ENCODE measurements at places on chromosomes 7 and 10.

- no peak for DNase-seq
Observed at GRCh38 chr7:4959306-4959705, 319 bp upstream of the MMD2 start.

GRCh38 chr10:111990734-111991133, 192.8 kb downstream of the GPAM start:
- no peak for DNase-seq

DNA sequence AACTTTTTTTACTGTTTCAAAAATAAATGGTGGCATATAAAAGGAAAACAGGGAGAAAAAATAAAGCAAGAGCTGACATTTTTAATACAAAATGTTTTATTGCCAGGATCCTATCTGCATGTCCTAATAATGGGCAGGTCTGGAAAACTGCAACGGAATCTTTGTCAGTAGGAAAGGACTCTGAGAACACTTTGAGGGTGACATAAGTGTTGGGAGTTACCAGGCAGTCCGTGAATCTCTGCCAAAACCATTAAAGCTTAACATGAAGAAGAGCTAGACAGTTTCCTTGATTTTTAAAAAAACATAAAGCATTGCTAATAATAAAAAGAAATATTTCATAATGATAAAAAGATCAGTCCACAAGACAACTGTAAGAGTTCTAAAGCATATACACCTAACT, 80.7 kb downstream of the AGMO start:
- DNase-seq = no peak

GRCh38 chr7:29765490-29765889, 40.8 kb upstream of the WIPF3 start:
- DNase-seq = no peak

DNA sequence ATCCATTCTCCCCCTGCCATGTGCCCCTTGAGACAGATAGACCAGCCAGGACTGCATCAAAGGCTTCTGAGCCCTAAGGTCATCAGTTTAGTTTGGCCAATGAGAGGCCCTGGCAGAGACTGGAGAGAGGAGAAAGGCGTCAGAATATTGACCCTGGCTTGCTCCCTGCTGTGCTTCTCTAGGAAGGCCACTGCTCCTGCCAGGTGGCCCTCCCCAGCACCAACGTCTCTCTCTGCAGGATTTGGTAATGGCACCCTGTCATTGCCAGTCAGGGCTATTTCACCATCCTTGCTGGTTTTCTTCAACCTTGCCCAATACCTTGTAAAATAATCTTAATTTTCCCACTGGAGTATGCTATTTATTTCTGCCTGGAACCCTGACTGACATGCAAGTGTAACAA, 38.8 kb upstream of the ZRANB1 start:
- DNase-seq = no peak

GRCh38 chr7:23350466-23350865, 51.3 kb downstream of the MALSU1 start:
- DNase-seq = no peak

DNA sequence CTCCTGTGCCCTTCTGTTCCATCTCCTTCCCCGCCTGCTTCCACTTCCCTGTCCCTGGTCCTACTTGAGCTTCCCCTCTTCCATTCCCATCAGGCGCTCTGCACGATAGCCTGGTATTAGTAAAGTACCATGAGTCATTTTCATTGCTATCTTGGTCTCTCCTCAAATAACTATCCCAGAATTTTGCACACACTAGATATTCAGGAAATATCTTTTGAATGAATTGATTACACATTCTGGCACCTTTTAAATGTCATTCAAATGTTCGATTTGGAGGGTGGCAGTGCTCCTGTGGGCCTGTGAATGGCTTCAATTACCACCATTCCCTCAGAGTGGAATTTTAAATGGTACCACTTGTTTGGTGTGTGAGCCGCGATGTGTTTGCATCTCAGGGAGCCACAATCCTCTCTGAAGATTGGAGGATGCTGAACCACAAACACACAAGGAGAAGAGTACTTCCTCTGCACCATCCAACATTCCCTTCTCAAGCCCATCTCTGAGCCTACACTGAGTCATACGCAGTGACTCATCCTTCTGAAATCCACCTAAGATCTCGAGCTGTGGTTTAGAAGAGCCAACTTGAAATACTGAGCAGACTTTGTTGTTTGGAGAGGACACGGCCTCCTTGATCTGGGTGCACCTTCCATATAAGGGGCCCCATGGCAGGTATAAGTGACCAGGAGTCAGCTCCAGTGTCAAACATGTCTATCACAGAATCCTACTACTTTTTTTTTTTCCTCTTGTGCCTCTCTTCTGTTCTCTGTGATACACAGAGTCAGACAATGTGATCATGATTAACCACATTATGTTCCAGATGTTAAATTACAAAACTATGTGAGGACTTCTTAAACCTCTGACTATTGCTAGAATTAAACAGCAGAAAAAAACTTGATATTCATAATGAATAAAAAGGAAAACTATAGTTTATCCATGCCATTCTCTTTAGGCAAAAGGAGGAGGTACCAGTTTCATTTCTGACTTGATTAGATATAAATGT, 81.9 kb downstream of the BMPER start:
- no peak for DNase-seq

GRCh38 chr10:14396411-14397048, 65.8 kb upstream of the FRMD4A start:
- DNase-seq = no peak

DNA sequence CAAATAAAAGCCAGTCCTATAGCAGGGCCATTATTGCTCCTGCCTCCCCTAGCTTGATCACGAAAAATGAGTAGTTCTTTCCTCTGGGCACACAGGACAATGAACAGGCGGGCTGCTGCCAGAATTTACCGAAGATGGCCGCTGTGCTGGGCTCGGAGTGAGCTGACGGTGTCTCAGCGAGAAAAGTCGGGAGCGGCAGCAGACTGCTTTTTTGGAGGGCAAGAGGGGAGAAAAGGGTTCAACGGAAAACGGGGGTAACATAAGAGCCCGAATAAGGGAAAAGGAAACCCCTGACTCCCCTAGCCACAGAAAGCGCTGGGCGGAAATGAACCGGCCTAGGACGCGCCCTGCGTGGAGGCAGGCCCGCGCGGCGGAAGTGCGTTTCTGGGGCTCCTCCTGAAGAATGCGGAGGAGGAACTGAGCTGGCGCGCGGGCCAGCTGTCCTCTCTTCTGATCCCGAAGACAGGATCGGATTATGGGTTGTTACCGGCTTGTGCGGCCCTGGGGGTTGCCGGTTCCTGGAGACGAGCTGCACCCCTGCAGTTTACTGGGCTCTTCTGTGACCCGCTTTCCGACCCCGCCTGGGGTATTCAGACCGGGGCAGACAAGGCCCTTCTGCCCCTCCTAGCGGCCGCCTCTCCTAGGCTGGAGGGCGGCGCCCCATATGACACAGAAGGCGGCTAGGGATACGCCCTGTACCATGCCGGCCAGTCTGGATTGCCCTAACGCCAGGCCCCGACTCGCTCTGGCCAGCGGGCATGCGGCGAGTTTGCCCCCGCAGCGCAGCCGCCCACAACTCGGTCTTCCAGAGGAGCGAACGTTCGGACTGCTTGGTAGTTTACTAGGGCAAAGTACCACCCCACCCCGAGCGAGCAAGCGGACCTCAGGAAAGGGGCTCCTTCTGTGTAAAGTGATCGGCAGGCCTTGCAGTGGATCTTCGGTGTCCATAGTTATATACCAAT, 30.1 kb upstream of the KMT2E start:
- DNase-seq = peak; percentile 65

DNA sequence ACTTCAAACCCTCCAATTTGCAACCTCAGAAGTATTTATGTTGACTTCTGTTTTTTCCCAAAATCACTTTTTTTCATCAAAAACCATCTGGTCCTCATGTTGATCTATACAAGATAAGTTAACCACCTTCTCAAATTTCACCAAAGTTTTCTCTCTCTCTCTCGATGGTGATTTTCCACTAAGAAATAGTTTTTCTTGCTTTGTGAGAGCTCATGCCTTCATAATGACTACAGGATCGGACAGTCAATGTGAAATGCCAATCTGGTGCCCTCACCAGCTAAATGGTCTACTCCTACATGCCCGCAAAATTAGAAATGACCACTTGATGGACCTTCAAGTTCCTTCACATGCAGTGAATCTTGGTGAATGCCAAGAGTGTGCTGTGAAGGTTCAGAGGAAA, 40.4 kb downstream of the CNNM1 start:
- DNase-seq = no peak

DNA sequence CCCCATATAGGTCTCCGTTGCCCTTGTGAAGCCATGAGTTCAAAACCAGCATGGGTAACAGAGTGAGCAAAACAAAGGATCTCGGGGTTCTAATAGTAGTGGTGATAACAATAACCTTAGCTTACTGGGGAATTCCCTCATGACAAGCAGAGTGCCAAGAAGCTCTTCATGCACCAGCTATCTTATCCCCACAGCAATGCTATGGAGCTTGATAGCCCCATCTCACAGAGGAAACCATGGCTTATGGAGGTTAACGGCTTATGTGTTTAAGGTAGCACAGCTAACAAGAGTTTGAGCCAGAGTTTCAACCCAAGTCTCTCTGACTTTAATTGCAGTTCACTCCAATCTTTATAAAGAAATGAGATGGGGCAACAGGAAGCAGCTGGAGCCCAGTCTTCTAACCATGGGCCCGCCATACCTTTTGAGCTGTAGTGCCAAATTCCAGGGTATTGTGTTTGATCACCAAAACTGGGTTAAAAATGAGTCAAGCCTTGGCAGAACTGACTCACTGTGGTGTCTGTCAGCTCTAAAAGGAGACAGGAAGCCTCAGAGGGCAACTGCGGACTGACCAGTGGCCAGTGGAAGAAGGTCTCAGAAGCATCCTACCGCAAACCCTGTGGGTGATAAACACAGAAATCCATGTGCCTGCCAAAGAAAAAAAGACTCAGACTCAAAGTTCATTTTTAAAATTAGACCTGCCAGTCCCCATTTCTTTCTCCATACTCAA, 16.5 kb upstream of the PLAU start:
- no peak for DNase-seq

DNA sequence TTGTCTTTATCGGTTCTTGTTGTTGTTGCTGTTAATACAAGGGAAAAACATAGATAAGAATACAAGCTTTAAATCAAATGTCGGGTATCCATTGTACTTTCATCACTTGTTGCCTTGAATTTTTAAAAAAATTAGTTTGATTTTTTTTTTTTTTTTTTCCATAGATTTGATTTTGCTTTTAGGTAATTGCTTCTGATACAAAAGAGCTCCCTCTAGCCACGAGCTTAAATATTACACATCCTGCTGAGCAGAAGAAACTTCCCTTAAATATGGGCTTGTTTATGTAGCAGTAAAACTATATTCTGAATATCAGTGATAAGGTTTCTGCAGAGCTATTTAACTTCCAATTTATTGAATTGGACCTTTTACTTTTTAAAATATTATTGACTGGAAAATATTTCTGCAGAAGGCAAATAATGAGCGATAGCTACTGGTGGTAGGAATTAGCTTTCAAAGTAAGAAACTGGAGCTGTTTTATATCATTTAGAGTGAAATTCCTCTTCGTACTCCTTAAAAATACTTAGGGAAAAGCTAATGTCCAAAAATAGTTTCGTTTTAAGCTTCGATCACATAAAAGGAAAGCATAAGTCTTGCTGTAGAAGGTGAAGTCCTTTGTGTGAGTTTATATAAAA, 216.9 kb downstream of the POLR1F start:
- no peak for DNase-seq

- DNase-seq = no peak
Observed at GRCh38 chr10:79132681-79133381, 64.1 kb downstream of the ZMIZ1 start.

DNA sequence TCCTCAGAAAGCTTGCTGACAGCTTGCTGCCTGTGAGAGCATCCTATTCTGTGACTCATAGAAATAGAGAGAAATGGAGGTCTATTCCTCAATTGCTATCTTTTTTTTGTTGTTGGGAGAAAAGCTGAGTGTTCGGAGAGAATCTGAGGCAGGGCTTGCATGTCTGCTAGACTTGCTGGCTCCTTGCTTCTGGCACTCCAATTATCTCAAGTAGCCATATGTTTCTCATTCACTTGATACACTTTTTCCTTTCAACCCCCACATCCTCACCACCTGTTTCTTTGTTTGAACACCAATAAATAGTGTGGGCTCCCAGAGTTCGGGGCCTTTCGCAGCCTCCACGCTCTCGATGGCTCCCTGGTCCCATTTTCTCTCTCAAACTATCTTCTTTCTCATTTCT, 172.2 kb downstream of the SH2D4B start:
- no peak for DNase-seq

GRCh38 chr10:13348216-13349017, at the start of gene SEPHS1:
TSS of gene SEPHS1 (minus strand) at chr10:13348293. CDS start at chr10:13344950, 3,343 bp downstream.
- no peak for DNase-seq
